ENCODE measurements at places on chromosomes 2 and 18. TPM values are rescaled to one million over a fixed set of nuclear protein-coding genes. Genes with fewer than 3 reads are reported as not detected.

Gene SERPINB12
- not detected for total RNA-seq

Gene MAP2
- total RNA-seq = 6.2 TPM

Gene LIPG
- total RNA-seq = 88.9 TPM

Gene EVX2
- not detected for total RNA-seq

Gene CSRNP3
- total RNA-seq = 0.46 TPM

Gene EPB41L5
- 17.9 TPM for total RNA-seq

Gene OTOS
- total RNA-seq = not detected

Gene SLC20A1
- total RNA-seq = 101 TPM

Gene NPPC
- total RNA-seq = not detected

Gene KIF5C
- total RNA-seq = under 0.01 TPM

Gene ALPI
- total RNA-seq = not detected

Gene ALKAL2
- total RNA-seq = not detected

Gene ALPP
- total RNA-seq = not detected

Gene ARHGAP15
- total RNA-seq = not detected

Gene CNTNAP5
- total RNA-seq = not detected

Gene ATG9A
- total RNA-seq = 31.2 TPM

Gene GNLY
- not detected for total RNA-seq

Gene SPDYA
- 0.32 TPM for total RNA-seq

Gene ANKRD30B
- not detected for total RNA-seq

Gene TXNDC2
- not detected for total RNA-seq

Gene TRIP12
- 189 TPM for total RNA-seq

Gene CLEC4F
- not detected for total RNA-seq

Gene LBH
- 1.1 TPM for total RNA-seq

Gene ITGB6
- not detected for total RNA-seq

Gene GLI2
- total RNA-seq = 0.30 TPM

Gene UBE2F
- total RNA-seq = 94.2 TPM

Gene PKDCC
- total RNA-seq = 12.3 TPM

Gene NT5DC4
- total RNA-seq = not detected

Gene GRB14
- total RNA-seq = 11.9 TPM
